ENCODE measurements at places on chromosomes 12 and 14.

- no peak for DNase-seq
Measured at GRCh38 chr12:23504641-23505399, 444.6 kb downstream of the SOX5 start.

DNA sequence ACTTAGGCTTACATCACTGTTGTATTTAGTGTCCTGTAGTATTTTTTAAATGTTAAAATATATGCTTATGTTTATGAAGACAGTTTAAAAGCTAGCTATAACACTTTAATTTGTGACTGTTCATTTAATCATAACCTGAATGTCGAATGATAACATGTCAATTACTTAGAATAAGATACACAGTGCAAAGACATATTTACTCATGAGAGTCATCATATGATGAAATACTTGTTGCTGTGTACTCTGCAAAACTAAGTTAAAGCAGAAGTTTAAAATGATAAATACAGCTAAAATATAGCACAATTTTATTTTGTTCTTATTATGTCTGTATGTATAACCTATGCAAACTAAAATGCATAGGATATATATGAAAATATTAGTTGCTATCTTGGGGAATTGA, 497.4 kb downstream of the FSCB start:
- DNase-seq = no peak

- no peak for DNase-seq
Measured at GRCh38 chr14:73771848-73772638, 57.9 kb upstream of the PNMA1 start.

DNA sequence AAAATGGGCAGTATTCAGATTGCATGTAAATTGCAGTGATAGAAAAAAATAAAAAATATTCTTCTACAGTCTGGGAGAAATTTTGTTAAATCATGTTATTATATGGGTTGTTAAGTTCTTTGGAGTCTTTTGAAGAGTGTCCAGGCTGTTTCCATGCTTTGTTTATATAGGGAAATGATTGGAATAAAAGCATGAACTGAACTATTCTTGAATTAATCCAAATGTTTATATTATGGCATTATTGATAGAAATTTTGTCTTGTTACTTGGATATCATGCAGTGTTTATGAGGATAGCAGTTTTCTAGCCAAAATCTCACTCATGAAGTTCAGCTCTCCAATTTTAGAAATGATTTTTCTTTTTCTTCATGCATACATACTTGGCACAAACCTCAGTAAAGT, 108.2 kb upstream of the NAV3 start:
- DNase-seq = no peak

DNA sequence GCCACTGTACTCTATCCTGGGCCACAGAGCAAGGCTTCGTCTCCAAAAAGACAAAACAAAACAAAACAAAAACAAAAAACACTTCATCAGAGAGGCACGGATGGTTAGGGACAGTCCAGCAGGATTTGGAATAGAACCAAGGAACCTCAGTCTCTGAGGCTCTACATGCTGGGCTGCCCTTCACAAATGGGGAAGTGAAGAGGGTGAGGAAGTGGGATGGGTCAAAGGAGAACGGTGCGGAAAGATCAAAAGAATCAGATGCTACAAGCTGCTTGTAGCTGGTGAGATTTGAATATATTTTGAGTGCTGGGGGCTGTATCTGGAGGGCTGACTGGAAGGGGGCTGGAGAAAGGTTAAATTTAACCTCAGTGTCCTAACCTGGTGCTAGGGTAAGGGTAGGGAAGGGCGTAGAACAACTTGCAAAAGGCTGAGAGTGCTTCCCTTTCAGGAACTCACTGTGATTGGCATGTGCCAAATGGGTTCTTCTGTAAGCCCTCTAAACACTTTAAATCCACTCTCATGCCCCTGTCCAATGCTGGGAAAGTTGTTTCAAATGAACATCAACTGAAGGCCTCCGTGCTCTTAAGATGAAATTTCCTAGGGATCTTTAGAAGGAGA, 4.6 kb downstream of the FOXJ2 start:
- DNase-seq = no peak

- DNase-seq = no peak
Measured at GRCh38 chr14:52951681-52952554, 1.1 kb upstream of the FERMT2 start.

DNA sequence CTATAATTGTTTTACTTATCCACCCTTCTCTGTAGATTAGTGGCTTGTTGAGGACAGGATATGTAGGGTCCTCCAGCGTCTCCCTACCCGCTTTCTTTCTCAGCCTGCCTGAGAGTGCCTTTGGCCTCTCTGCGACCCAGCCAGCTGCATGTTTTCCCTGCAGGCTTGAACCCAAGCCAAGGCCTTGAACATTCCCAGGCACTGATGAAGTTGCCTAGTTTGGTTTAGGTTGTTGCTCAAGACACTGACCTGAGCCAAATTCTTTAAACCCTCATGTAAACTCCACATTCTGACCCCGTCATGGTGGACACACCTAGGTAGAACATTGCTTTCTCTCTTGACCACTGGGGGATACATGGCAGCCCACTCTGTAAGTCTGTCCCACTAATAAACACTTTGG, 33.4 kb upstream of the TXNRD1 start:
- no peak for DNase-seq

DNA sequence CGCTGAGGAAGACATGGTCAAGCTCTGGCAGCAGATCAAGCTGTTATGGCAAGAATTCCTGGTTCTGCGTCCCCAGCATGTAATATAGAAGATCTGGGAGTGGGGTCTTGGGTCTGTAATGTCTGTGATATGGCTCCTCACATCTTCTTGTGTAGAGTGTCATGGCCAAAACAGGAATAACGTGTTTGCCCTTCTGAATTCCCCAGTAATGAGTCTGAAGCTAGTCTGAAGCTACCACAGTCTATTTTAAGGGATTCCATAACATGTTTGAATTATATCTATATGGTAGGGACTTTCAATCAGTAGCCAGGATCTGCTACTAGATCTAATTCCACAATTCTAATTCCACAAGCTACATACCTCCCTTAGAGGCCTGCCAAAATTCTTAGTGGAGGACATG, 31.4 kb upstream of the SOX5 start:
- no peak for DNase-seq

DNA sequence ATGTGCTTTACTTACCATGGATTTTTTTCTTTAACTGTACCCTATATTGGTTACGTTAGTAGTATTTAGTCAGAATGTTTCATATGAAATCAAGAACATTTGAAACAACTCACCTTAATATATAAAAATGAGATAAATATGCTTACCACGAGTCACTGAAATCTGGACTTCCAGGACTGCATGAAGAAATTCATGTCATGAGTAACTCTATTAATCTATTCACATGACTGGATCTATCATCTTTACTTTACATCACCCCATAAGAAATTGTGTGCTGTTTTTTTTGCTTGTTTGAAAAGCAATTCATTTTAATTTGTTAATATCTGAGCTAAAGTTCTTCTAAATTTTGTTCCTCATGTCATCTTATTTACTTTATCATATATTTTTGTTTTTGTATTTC, 5.2 kb downstream of the EPYC start:
- no peak for DNase-seq

DNA sequence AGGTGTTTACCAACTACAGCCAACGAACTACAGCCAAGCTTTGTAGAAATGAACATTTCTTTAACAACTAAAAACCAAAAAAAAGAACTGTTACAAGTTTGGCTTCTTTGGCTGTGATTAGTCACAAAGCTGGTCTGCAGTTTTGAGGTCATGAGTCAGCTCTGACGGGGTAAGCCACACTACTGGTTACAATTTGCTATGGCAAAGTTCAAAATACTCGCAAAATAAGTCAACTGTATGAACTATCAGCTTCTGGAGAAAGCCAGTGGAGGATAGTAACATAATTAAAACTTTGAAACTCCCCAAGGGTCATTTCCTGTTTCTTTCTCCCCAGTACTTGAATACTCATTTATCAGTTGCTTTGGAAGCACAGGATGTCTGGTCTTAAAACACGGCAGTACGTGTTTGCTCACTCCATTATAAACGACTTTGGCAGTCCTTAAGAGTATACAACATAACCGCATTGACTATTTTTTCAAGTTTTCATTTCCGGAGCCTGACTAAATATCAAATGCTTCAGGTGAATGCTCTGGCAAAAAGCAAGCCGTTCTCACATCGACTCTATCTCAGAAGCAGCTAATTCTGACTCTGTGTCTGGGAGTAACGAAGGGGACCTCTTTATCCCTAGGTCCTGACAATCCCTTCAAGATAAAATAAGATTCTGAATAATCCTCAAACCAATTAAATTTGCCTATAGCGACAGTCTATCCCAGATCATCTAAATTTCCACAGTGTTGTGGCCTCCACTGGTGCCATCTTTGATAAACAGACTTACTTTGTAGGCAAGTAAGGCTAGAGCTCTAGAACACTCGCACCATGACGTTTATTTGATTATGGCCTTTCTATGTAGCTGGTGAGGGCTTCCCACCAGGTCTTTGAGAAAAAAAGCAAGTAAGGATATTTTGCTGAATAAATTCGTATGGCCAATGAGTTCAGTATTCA, 10.6 kb downstream of the PHLDA1 start:
- DNase-seq = no peak

DNA sequence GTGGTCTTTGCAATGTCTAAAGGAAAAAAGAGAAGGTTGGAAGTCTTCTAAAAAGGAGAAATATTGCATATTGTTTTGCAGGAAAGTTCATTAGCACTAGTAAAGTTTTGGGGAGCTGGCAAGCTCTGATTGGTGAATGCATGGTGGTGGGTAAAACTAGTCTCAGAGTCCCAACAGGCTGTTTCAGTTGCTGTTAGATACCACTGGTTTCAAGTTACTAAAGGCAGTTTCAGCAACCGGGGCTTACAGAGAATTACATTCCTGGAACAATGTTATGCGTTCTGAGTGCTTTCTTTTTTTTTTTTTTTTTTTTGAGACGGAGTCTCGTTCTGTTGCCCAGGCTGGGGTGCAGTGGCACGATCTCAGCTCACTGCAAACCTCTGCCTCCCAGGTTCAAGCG, 208.2 kb downstream of the EPS8 start:
- DNase-seq = no peak

GRCh38 chr12:52082026-52082668, 2.6 kb downstream of the SMIM41 start:
- no peak for DNase-seq

- DNase-seq = no peak
Measured at GRCh38 chr12:65323070-65323469, 44.6 kb downstream of the MSRB3 start.

GRCh38 chr12:12011880-12012260, 58.9 kb upstream of the BCL2L14 start:
- no peak for DNase-seq

DNA sequence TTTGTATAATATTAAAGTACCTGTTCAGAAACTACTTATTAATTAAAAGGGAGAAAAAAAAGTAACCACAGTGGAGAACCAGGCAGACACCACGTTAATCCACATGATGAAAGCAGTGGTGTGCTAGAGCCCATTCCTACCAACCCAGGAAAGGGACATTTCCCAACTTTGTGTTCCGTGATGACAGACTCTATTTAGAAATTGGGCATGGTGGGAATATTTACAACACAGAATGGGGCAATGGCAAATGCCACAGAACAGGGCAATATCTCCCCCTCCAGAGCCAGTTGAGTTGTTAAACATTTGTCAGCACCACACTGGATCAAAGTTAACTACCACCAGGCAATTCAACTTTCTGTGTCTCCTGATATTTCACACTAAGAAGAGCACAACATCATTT, 1.2 kb upstream of the HIGD1C start:
- no peak for DNase-seq

DNA sequence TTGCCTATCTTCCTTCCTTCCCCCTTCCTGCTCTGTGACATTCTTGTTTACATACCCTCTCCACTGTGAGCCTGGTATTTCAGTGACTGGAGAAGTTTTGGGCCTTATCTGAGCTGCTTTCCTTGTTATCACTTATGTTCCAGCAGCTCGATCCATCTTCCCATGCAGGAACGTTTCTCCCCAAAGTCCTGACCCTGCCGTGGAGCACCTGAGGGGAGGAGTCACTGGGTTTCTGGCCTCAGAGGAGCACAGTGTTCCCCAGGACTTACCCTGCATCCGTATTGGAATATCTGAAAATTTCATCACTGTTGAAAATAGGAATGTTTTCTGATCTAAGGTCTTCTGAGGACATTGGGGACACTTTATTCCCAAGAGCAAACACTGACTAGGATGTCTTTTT, 141.8 kb downstream of the CACNA1C start:
- DNase-seq = no peak

- peak; percentile 68 for DNase-seq
Measured at GRCh38 chr12:46214668-46215436, 54.0 kb downstream of the SLC38A1 start.

- no peak for DNase-seq
Measured at GRCh38 chr12:89831310-89832095, 122.9 kb upstream of the ATP2B1 start.

DNA sequence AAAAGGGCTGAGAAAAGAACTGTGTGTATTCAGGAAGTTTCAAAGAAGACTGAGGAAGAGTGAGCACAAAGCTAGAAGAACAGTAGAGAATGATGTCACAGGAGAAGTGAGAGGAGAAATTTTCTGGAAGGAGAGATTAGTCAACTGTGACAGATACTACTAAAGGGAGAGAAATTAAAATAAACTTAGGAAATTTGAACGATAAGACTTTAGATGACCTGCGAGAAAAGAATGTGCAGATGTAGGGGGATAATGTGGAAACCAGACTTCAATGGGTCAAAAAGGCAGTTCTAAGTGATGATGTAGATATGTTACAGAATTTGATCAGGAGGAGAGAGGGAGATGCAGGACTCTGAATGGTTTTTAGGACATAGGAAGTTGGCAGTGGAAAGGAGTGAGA, 287.4 kb downstream of the SYT1 start:
- no peak for DNase-seq

DNA sequence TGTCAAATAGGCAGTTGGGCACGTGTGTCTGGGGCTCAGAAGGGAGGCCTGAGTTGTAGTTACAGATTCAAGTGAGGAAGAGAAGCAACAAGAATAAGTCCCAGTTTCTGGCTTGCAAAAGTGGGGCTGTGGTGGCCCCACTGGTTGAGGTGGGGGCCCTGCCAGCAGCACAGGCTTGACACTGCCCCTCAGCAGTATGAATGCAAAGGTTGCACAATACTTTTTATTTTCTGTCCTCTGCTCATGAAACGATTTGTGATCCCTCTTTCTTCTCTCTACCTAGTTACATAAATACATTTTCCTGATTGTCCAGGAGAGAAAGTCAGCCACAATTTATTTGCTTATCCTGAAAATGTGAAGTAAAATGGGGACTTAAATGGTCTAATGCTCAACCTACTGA, 577.8 kb downstream of the AACS start:
- DNase-seq = no peak

- peak; percentile 18 for DNase-seq
Measured at GRCh38 chr12:47276621-47277309, 197.0 kb upstream of the AMIGO2 start.

- no peak for DNase-seq
Measured at GRCh38 chr12:61808856-61809255, 451.3 kb upstream of the USP15 start.

- no peak for DNase-seq
Measured at GRCh38 chr12:40970320-40970907, 217.7 kb upstream of the PDZRN4 start.

All from stimulated activated CD8-positive, alpha-beta memory T cell treated with anti-CD3 and anti-CD28 coated beads, Interleukin-4, amount 100 ng/mL, for 1 hour (primary cell).